Vagina (tissue), 2 donors: ENCODE measurements at places on chromosomes 6 and 20.

DNA sequence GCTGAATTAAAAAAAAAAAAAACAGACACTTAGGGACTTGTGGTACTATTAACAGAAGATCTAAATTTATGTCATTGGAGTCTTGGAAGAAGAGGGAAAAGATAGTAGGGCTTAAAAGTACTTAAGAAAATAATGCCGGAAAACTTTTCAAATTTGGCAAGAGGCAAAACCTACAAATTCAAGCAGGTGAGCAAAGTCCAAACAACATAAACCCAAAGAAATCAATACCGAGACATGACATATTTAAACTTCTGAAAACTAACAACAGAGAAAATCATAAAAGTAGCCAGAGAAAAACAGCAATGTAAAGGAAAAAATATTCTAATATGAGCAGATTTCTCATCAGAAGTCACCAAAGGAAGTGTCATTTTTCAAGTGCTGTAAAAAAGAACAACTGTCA is 44.4 kb downstream of the EPM2A start:
- DNase-seq: no peak

- DNase-seq: no peak
Measured at GRCh38 chr6:4320860-4321259, 185.5 kb upstream of the ECI2 start.

DNA sequence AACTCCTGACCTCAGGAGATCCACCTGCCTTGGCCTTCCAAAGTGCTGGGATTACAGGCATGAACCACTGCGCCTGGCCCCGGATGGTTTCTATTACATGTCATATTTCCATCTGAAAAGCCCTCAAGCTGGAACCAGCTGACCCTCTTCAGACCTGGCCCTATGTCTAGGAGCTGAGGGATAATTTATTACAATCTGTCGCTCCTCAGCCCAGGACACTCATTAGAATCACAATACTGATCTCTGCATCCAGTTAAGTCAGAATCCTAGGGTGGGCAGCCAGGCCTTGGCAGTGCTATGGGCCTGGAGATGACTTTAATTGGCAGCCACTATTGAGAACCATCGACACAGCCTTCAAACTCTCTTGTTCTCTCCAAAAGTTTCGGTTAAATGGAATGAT is 162.6 kb upstream of the SNX9 start:
- DNase-seq: no peak

GRCh38 chr6:118444796-118445195 is 103.3 kb upstream of the PLN start:
- DNase-seq: no peak

GRCh38 chr6:83092756-83093399 is 25.4 kb downstream of the DOP1A start:
- DNase-seq: no peak

GRCh38 chr6:16279243-16279642 is 40.9 kb downstream of the GMPR start:
- DNase-seq: no peak

- no peak for DNase-seq
Measured at GRCh38 chr6:79277109-79277508, 42.6 kb upstream of the HMGN3 start.

DNA sequence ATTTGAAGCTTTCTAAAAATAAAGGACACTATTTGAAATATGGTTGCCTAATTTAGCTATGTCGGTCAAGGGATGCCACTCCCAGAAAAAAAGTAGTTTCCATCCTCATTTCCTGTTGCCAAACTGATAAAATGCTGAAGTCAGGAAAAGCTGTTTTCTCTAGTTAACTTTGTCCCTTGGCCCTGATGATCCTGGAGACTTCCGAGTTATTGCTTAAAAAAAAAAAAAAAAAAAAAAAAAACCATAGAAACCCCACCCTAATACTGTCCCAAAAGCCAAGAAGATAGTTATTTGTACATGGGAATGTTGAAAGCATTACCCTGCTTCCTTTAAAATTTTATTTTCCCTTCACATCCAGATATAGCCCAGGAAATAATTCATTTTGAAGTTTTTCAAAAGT is 236.7 kb downstream of the SOD2 start:
- DNase-seq: no peak

DNA sequence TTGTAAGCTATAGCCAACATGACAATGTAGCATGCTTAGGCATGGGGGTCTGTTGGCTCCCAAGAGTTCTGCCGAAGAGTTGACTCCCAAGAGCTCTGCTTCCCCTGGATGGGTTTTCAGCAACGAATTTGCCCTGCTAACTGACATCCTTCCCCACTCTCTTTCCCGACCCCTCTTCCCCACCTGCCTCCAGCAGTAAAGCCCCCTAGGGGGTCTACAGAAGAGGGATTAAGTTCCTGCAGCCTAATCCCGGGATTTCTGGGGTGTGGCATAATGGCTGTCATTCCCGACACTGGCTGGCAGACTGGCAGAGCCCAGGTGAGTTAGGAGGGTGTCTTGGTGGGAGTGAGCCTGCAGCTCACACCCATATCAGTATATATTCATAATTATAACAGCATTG is 121.0 kb upstream of the ZNF184 start:
- DNase-seq: no peak

DNA sequence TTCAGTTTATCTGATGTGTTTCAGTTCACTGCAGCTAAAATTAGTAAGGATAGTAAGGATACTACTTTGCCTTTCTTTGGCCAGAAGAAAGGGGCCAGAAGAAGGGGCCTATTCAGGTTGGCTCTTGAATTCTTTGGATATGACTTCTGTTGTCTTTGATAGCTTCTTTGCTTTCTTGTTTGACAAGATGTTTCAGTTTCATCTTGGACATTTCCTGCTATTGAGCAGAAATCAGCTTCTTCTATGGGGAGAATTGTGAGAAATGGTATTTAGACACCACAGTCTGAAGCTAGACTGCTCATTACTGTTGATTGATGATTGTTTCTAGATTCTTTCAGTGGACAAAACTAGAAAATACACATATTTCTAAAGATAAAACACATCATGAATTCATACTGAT is 23.2 kb downstream of the L3MBTL3 start:
- DNase-seq: no peak

DNA sequence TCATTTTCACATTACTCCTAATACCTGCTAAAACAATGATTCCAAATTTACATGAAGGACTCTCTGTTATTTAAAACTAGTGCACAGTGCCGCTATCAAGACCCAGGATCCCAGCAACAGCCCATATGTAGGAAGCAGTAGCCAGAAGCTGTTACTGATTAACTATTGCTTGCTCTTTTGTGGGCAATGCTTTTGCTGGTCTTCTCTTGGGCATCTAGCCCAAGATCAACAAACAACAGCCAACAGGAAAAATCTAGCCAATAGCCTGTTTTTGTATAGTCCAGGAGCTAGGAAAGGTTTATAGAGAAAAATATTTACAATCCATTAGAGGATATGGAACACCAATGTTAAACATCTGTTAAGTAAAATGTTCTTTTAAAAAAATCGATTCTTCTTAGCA is 22.1 kb upstream of the TENT5A start:
- DNase-seq: no peak

DNA sequence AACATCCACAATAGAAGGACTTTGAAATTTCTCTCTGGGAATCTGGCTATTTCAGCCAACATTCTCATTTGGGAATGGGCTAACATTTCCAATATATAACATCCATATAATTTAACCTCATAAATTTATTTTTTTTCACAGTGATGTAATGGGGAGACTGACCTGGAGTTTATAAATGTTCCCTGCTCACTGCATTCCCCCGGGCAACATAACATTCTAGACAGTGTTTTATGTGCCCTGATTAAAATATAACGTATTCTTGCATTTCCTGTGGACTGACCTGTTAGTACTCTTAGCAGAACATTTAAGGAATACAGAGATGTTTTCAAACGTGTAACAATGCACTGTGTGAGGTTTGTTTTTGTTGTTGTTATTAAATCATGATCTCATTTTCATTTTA is 20.9 kb downstream of the TSHZ2 start:
- DNase-seq: no peak

DNA sequence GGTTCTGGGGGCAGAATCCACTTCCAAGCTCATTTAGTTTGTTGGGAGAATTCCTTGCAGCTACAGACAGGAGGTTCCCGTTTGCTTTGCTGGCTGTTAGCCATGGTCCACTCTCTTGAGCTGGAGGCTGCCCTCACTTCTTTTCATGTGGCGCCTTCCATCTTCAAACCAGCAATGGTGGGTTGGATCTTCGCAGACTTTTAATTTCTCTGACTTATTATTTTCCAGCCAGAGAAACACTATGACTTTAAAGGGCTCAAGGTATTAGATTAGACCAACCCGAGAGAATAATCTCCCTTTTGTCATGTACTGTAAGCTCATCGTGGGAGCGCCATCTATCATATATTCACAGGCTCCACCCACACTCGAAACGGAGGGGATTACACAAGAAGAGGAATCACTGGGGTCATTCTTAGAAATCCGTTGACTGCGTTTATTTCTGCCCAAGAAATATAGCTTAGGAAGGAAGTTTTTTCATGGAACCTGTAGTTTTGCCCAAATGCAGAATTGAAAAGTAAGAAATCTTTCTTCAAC is 38.9 kb downstream of the SAMD5 start:
- DNase-seq: no peak

GRCh38 chr20:12053353-12053752 is 135.7 kb downstream of the BTBD3 start:
- no peak for DNase-seq

GRCh38 chr6:101826269-101826668 is 432.8 kb downstream of the GRIK2 start:
- DNase-seq: no peak

DNA sequence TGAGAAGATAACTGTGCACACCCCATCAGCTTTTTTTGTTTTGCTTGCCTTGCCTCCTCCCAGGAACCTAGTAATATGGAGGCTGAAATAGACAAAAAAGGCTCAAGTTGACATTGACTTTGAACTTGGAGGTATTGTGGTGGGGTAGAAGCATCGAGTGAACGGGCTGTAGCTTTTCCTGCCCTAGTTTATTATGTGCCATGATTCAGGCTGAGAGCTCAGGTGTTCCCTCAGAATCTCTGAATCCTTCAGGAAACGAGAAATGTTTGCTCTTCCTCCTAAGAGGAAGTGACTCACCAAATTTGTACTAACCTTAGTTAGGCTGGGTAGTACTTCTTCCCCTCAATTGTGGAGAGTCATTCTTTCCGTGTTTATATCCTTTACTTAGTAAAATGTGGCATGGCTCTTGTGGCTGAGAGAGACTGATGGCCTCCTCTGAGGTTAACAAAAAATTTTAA is 98.8 kb downstream of the SASH1 start:
- DNase-seq: no peak

GRCh38 chr6:117684749-117685148 is 9.5 kb downstream of the NUS1 start:
- no peak for DNase-seq

GRCh38 chr6:110523451-110524021 is 47.1 kb upstream of the SLC22A16 start:
- no peak for DNase-seq

DNA sequence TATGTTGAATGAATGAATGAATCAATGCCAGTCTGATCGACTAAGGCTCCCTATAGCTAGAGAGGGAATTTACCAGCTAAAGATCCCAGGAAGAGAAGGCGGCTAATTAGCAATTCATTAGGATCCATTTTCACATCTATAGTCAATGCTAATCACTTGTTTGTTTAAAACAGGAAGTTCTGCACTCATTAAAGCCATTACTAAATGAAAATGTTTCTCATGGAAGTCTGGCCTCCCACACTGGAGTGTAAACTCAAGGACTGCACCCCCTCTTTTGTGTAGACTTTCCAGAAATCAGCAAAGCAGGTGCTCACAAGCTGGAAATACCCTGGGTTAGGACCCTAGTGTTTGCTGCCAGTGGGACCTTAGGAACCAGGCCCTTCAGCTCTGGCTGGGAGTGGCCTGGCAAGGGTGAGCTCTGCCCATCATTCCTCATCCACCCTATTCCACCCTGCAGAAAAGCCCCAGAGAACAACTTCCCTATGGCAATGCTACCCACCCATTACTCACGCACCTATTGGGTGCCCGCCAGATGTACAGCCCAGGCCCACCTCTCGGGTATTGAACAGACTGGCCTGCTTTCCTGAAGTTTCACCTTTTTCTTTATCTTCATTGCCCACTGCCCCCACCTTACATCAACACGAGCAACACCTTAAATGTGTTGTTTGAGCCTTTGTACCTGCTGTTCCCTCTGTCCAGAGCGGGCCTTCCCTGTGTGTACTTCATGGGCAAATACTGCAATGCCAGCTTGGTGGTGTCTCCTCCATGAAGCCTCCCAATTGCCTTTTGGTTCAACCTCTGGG is 60.8 kb downstream of the TTI1 start:
- DNase-seq: peak; percentile 79

DNA sequence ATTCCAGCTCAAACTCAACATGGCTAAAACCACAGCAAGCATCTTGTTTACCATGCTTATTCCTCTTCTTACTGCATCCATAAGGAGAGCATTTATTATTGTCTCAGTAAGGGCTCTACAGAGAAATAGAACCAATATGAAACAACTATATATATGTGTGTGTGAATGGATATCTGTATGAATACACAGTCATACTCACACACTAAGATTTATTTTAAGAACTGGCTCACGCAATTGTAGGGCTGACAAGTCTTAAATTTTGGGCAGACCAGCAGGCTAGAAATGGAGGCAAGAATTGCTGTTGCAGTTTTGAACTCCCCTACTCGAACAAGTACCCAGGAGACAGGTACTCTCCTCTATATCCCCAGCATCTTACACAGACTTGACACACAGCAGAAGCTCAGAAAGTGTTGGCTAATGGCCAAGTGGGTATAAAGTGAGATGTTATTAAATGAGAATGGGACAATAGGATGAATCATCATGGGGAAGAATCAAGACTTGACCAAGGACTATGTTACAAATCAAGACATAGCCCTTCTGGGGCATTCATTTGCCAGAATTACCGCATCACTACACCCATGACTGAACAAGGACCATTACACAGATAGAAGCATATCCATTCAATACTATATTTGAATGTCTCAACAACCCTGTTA is 13.0 kb downstream of the ZHX3 start:
- no peak for DNase-seq

GRCh38 chr20:362271-363254 is 15.7 kb downstream of the NRSN2 start:
- DNase-seq: no peak

DNA sequence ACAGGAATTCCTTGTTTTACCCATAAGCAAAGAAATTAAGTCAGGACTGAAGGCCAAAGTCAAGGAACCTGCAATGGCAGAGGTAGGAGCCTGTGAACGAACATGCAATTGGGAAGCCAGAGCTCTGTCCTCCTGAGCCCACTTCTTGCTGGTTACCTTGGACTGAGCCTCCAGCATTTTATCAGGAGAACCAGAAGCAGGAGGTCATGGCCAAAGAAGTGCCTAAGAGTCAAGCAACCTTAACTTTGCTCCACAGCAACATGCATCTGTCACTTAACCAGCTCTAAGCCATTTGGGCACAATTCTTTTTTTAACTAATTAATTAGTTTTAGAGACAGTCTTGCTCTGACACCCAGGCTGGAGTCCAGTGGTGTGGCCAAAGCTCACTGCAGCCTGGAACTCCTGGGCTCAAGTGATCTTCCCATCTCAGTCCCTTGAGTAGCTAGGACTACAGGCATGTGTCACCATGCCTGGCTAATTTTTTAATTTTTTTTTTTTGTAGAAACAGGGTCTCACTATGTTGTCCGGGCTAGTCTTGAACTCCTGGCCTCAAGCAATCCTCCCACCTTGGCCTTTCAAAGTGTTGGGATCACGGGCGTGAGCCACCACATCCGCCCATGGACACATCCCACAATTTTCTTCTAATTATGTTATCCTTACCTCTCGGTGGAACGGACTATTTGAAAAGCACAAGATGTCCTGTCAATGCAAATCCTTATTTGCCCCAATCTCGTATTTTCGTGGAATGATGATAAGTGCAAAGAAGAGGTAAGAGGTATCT is 334.2 kb downstream of the CD83 start:
- no peak for DNase-seq

- DNase-seq: peak; percentile 91
Measured at GRCh38 chr20:63894358-63895201, at the start of gene DNAJC5. Gene DNAJC5, plus strand, starts transcription at chr20:63895126. Its CDS starts 33,220 bp downstream, at chr20:63928346.
